ENCODE measurements at places on chromosomes 1 and 21.

DNA sequence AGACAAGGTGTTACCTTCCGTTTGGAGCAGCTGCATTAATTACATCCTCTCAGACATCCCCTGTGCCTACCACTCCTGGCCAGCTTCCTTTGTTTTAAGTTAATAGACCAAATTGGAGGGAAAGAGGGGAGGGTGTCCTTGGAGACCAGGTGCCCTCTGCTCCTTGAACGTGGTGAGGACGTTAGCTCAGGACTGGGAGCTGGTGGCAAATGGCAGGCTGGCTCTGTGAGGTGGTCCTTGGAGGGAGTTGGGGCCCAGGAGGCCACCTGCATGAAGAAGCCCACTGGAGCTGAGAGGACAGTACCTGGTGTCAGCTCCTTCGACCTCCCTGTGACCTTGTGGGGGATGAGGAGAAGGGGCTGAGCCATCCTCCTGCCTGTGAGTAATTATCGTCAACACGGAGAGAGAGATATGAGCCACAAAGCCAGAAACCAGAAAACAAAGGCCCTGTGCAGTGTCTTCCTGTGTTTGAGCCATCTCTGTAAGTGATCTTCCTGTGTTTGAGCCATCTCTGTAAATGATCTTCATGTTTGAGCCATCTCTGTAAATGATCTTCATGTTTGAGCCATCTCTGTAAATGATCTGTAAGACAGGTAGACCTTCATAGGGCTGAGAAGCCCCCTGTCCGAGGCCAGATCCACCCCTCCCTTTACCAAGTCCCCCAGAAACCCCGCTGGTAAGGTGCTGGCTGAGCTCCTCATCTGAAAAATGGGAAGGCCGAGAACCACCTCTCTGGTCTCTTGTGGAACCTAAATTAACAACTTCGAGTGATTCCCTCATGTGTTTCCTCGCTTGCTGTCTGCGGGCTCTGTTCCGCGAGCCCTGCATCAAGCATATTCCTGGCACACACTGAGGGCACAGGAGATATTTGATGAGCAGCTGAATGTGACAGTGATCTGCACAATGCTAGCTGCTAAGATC, 126.0 kb downstream of the CAMTA1 start:
- no peak for DNase-seq

DNA sequence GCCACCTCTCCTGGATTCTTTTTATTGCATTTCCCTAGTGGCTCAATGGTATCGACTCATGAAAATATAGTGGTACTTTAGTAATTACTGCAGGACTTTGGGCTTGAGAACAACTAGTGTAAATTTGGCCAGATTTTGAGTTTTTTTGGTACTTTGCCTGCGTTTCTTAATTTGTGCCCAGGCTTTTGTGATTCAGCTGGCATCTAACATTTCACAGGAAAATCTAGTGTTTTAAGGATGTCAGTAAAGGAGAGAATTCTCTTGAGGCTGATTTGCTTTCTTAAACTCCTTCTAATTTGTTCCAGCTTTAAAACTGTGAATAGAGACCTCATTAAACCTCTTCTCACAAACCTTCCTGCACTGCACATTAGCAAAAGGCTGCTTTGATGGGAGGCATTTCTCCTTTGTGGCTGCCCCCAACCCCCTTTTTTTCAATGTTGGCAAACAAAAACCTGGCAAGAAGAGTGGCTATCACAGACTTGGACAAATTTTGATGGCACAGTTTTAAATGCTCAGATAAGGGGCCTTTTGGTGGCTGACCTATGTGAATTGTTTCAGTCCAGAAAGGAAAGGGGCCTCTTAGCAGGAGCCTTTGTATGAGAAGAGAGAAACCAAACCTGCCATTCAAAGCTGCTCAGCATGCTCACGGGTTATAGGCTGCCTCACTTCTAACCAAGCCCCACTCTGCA, 113.4 kb upstream of the RAVER2 start:
- no peak for DNase-seq

DNA sequence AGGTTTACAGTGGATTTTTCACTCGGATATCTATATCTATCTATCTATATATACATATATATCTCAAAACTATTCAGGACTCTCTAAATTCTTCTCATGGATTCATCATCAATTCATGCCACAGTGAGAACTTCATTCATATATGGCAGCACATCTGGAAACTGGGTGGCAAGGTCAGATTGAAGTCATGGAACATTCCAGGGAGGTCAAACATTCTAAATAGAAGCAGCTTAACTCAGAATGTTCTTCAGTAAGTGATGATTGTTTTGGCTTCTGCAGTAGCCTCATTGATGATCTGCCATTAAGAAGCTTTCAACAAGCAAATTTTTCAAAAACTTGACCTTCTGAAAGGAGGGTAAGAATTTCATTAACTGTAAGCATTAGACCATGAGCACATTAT, 46.9 kb upstream of the ADAMTS1 start:
- DNase-seq, result no peak

- DNase-seq, result no peak
Measured at GRCh38 chr1:163231385-163231784, 28.7 kb upstream of the RGS5 start.

DNA sequence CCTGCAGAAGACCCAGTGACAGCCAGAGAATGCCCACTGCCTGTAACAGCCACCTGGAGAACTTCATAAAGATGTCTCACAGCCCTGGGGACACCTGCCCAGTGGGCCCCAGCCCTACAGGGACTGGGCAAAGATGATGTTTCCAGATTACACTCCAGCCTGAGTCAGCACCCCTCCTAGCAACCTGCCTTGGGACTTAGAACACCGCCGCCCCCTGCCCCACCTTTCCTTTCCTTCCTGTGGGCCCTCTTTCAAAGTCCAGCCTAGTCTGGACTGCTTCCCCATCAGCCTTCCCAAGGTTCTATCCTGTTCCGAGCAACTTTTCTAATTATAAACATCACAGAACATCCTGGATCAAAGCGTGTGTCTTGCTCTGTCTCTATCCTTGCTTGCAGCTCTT, 14.7 kb upstream of the PINK1 start:
- DNase-seq, result no peak

DNA sequence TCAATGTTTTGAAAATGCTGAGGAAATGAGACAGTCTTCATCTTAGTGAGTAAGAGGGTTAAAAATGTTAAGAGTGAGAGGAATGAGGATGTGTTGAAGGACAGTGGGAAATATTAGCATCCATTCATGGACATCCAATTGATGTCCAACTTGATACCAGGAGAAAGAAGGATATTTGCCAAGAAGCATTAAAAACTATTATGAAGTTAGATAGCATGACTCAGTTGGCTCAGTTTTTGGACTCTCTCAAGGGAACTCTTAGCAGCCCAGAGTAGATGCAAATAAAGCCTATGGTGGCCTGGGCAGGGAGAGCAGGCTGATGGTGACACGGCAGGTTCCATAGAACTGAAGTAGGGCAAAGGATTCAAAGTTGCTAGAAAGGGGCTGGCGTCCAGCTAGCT, 171.0 kb downstream of the ZZZ3 start:
- no peak for DNase-seq

GRCh38 chr1:116516631-116517030, 54.2 kb downstream of the CD58 start:
- DNase-seq, result no peak

DNA sequence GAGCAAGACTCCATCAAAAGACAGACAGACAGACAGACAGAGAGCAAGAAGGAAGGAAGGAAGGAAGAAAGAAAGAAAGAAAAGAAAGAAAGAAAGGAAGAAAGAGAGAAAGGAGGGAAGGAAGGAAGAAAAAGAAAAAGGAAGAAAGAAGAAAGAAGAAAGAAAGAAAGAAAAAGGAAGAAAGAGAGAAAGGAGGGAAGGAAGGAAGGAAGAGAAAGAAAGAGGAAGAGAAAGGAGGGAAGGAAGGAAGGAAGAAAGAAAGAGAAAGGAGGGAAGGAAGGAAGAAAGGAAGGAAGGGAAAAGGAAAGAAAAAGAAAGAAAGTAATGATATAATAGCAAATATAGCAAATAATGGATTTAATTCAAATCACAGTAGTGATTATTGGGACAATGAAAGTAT, 32.7 kb downstream of the CHML start:
- DNase-seq, result no peak

- no peak for DNase-seq
Measured at GRCh38 chr1:68221980-68222373, 10.3 kb downstream of the WLS start.

- DNase-seq, result no peak
Measured at GRCh38 chr1:228149406-228150119, at the start of gene GJC2. Gene GJC2 (plus strand): TSS chr1:228149930. CDS start chr1:228157759, 7,829 bp downstream.

DNA sequence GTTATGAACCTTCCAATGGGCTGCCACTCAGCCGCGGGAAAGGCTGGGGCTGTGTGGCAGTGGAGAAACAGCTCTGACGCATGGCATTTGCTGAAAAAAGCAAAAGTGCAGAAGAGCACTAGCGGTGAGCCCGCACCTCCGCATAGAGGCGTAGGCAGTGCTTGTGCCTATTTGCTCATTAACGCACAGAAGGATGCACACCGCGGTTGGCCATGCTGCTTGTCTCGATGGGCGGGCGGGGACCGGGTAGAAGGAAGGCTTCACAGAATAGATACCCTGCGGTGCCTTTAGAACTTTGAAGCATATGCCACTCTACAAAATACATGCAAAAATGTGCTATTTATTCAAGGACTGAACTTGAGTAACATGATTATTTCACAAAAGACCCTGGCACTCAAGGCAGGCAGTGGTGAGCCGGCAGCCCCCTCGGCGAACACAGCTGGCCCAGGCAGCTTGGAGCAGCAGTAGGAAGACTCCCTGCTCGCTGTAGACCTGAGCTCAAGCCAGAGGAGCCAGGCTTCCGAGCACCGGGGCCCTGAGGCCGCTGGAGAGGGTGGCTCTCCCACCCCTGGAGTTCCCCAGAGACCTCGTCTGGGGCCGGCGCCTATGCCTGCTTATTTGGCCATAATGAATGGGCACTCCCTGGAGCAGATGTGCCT, 71.5 kb downstream of the SIK1 start:
- DNase-seq, result no peak

GRCh38 chr1:4071653-4072052, 171.6 kb upstream of the C1orf174 start:
- DNase-seq, result no peak

GRCh38 chr1:8905582-8906191, 27.2 kb upstream of the ENO1 start:
- no peak for DNase-seq

- DNase-seq, result no peak
Measured at GRCh38 chr1:246930830-246931548, 759 bp downstream of the AHCTF1 start.

- DNase-seq, result no peak
Measured at GRCh38 chr1:241918879-241919278, 38.7 kb upstream of the BECN2 start.

DNA sequence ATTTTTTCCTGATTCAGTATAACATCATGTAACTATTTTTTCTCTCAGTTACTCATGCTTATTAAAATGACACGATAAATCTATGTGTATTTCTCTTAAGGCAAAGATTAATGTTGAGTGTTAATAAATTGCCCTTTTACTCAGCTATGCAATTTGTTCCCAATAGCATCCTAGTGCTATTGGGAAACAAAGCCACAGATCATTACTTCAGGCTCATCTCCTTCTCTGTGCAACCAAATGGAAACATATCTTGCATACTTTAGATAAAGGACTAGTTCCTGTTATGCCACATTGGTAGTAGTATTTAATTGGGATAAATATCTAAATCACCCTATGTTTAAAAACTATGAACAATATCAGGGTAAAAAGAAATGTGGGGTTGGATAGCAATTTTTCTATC, 106.2 kb downstream of the PLPPR4 start:
- DNase-seq, result no peak

DNA sequence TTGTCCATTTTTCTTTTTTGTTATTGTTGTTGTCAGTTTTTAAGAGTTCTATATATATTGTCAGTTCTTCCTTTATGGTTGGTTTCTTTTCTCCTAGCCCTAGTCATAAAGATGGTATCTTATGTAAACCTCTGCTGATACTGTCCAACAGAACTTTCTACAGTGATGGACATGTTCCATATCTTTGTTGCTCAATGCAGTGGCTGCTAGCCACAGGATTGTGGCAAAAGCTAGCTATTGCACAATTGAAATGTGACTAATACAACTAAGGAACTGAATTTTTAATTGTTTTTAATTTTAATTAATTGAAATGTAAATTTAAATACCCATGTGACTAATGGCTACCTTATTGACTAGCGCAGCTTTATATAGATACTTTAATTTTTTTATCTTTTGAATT, 411.8 kb upstream of the PTBP2 start:
- no peak for DNase-seq

DNA sequence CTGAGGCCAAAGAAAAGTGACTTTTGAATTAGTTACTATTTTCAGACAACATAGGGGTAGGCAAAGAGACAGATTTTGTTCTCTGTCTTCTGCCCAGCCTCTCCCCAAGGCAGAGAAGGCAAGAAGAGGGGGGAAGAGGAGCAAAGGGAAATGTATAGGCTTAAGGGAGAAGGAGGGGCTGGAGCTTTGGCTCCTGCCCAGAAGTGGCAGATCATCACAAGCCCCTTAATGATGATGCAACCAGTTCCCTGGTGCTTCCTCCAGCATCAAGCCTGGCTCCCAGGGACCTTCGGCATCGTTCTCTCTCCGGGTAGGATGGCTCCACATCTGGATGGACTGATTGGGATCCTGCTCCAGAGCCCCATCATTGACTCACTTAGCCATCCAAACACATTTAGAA, 112.8 kb downstream of the KCND3 start:
- no peak for DNase-seq

DNA sequence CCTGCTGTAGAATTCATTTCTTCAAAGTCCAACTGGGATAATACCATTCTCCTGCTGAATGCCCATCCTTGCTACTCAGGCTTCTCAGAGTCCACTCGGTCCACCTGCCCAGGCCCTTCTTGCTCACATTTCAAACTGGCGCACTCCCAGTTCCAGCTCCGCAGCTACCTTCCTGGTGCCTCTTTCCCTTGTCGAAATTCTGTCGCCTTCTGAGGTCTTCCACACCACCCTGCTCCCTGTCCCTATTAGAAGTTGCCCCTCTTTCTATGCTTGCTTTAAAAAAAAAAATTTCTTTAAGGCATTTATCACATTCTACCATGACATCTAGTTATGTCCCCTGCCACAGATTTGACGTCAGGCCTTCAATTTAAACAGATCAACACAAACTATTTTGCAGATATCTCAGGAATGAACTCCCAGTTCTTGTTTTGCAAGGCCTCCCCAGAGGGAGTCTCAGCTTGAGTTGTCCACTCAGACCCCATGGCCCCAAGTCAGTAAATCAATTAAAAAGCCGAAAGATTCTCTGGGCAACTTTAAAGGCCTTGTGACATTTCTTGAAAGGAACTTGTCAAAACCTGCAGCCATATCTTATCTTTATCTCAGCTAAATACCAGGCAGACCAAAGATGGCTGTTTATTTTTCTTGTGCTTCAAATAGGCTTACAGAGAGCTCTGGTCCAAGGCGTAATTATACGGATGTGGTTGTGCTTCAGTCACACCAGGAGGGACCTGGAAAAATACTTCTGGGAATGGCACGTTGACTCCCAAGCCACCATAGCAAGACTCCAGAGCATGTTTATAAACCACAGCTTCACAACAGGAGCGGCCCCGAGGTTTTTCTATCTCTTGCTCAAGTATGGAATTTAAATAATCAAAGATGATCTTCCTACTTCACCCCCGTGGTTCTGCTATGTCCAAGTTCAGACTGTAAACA, 2.2 kb downstream of the FAM89A start:
- no peak for DNase-seq

Measured in stimulated activated CD4-positive, alpha-beta T cell treated with anti-CD3 and anti-CD28 coated beads, TNF-alpha, amount 100 ng/mL, for 1 hour (primary cell).